Lower leg skin (tissue), 4 donors: ENCODE measurements at places on chromosomes 7 and 10.

DNA sequence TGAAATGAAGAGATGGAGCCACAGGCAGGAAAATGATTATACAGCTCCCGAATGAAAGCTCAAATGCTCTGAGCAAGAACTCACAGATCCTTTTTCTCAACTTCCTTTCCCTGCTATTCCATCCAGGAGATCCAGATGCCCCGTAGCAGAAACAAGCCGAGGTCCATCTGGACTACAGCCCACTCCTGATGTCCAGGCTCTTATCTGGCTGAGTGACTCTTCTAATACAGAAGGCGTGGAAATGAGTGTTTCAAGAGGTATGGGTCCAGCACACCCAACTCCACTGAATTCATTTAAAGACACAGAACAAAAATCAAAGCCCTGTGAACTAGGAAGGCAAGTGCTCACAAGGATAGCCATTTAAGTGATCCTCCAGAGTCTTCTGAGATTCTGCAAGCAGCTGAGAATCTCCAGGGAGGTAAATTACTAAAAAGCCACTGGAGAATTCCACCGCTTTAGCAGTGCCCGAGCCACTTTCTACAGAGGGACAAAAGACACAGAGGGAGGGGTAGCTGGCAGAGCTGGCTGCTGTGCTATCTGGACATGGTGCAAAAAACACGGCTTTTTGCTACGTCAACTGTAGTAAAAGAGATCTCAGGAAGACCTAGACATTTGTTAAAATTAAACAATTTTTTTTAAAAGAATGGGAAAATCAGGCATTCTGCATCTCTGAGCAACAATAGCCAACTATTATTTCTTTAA is 24.5 kb downstream of the FAM171A1 start:
- DNase-seq: peak; percentile 31

DNA sequence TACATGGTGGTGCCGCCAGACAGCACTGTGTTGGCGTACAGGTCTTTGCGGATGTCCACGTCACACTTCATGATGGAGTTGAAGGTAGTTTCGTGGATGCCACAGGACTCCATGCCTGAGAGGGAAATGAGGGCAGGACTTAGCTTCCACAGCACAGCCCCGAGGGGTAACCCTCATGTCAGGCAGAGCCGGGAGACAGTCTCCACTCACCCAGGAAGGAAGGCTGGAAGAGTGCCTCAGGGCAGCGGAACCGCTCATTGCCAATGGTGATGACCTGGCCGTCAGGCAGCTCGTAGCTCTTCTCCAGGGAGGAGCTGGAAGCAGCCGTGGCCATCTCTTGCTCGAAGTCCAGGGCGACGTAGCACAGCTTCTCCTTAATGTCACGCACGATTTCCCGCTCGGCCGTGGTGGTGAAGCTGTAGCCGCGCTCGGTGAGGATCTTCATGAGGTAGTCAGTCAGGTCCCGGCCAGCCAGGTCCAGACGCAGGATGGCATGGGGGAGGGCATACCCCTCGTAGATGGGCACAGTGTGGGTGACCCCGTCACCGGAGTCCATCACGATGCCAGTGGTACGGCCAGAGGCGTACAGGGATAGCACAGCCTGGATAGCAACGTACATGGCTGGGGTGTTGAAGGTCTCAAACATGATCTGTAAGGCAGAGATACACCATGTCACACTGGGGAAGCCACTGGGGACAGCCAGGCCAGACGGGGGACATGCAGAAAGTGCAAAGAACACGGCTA is 104.6 kb upstream of the TNRC18 start:
- peak; percentile 30 for DNase-seq

- no peak for DNase-seq
Measured at GRCh38 chr10:49508654-49509053, 30.3 kb downstream of the ERCC6 start.

DNA sequence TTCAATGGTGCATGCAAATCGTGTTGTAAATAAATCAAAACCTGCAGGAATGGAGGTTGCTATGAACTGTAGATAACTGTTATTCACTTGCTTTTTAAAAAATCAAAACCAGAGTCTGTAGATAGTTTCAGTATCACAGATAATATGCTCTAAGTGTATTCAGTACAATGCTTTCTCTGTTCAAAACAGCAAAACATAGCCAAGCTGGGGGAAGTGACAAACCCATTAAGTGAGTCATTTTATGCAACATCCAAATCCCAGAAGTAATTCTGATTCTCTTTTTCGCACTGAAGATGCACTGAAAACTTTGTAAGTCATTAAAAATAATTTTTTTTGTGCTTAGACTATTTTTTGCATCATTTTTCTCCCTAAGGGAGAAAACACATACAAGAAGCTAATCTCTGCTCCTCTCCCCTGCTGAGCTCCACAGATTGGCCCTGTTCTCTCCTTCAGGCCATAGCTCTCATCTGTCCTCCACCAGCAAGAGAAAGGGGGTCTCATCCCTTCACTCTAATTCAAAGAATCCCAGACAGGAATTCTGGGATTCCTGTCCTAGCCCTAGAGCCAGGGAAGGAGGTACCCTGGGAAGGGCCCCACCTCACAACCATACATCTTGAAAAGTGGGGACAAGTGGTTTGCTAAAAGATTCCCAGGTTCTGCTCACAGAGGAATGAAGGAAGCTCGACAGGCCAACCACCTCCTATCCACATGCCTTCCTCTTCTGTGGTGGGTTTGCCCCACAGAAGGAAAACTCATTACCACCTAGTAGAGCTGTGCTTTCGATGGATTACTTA is 4.9 kb downstream of the PRTFDC1 start:
- DNase-seq: no peak

DNA sequence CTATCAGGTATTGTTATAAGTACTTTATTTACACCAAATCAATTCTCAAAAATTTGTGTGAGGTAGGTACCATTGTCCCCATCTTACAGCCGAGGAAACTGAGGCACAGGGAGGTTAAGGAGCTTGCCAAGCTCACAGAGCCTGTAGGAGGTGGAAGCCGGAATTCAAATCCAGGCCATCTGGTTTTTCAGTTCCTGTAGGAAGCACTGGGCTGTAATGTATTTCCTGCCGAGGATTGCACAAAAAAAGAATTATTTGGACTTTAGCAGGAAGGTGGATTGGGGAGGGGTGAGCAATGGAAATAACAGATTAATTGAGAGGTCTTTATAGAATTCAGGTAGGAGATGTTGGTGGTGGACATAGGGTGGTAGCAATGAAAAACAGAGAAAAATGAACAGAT is 315.3 kb upstream of the AUTS2 start:
- DNase-seq: no peak
